ENCODE measurements at places on chromosomes 4 and X.
A peak's percentile ranks its signal among the peaks of the same experiment; 100 is the strongest.

GRCh38 chr4:39032218-39033085 lies at the start of gene TMEM156:
Gene TMEM156, minus strand, starts transcription at chr4:39032409. Its CDS starts 96 bp downstream, at chr4:39032313.
- no peak for DNase-seq

- DNase-seq, result no peak
Measured at GRCh38 chrX:75968293-75968692, 183.2 kb upstream of the MAGEE2 start.

DNA sequence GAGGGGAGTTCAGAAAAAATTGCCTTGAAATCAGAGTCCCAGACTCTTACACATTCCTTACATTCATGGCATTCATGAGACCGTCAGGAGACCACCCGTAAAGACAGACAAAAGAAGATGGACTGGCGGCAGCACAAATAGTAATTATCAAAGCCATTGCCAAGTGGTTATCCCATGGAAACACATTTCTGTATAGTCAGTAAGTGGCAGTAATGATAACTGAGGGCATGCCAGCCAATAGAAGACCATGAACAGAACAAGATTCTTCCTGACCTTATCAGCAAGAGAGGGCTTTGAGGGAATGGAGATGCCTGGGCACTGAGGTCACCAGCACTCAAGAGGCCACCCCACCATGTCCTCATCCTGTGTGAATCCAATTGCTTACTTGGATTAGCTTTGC lies 121.7 kb upstream of the HCCS start:
- DNase-seq, result no peak

GRCh38 chrX:47030339-47030738 lies 47.9 kb upstream of the RGN start:
- no peak for DNase-seq

- DNase-seq, result no peak
Measured at GRCh38 chr4:21592970-21593670, 355.5 kb downstream of the KCNIP4 start.

GRCh38 chr4:52038103-52038912 lies at the start of gene SGCB:
Gene SGCB, minus strand, starts transcription at chr4:52038299. Its CDS starts 40 bp downstream, at chr4:52038259.
- DNase-seq, result peak; percentile 31

GRCh38 chrX:79366556-79366872 lies 620 bp downstream of the ITM2A start:
- no peak for DNase-seq

GRCh38 chr4:117549524-117549923 lies 464.1 kb upstream of the TRAM1L1 start:
- no peak for DNase-seq

- DNase-seq, result no peak
Measured at GRCh38 chr4:38109896-38110295, 149.7 kb downstream of the PTTG2 start.

GRCh38 chrX:45804276-45804675 lies 603.6 kb upstream of the DIPK2B start:
- no peak for DNase-seq

GRCh38 chrX:109498434-109498833 lies 16.5 kb upstream of the GUCY2F start:
- DNase-seq, result no peak

DNA sequence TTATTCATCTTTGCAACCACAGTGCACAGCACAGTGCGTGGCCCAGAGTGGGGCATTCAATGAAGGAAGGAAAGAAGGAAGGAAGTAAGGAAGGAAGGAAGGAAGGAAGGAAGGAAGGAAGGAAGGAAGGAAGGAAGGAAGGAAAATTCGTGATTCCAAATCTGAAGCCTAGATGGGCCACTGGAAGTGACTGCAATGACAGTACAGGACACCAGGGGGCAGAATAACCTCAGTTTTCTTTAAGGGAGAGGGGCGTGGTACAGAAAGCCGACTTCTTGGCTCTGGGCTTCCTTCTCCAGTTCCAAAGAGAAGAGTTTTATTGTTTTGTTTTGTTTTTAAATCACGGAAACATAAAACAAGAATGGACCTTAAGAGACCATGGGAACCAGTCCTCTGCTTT lies 47.8 kb downstream of the APLN start:
- DNase-seq, result peak; percentile 37

- no peak for DNase-seq
Measured at GRCh38 chrX:151227627-151228026, 51.2 kb downstream of the GPR50 start.

DNA sequence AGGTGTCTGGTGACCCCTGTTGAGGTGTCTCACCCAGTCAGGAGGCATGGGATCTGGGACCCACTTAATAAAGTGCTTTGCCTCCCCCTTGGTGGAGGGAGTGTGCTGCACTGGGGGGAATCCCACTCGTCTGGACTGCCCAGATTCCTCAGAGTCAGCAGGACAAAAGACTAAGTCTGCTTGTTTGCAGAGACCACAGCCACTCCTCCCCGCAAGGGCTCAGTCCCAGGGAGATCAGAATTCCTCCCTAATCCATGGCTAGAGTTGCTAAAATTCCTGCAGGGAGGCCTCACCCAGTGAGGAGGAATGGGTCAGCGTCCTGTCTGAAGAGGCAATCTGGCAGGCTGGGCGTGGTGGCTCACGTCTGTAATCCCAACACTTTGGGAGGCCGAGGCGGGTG lies 442.2 kb downstream of the PABPC4L start:
- no peak for DNase-seq

DNA sequence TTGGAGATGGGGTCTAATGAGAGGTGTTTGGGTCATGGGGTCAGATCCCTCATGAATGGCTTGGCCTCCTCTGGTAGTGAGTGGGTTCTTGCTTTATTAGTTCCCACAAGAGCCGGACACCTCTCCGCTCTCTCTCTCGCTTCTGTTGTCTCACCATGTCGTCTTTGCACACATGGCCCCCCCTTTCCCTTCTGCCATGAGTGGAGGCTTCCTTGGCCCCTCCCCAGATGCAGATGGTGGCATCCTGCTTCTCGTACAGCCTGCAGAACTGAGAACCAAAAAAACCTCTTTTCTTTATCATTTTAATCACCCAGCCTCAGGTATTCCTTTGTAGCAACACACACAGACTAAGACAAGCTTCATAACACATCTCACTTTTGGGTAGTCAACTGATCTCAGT lies 49.6 kb upstream of the SPRY1 start:
- DNase-seq, result no peak

DNA sequence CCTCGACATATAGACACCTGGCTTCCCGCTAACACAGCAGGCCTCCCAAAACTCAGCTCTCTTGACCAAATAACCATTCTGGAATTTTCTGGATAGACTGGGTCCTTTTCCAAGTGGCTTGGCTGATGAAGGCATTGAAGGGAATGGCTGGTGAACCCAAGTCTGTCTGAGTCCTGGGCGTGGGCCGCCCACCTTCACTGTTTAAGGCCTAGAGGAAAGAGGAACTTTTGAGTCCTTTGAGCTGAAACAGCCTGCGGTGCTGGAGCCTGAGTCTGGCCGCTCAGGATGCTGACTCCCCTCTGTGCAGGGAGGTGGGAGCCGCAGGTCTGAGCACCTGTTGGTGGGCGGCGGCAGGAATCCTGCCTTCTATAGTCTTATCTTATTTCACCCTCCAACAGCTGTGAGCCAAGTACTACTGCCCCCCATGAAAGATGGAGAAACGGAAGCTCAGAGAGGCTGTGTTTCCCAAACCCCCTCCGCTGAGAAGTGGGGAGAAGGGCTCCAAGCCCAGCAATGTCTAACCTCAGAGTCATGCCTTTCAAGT lies 23.4 kb downstream of the ACOX3 start:
- DNase-seq, result no peak

GRCh38 chr4:71126719-71127118 lies 133.3 kb downstream of the DCK start:
- DNase-seq, result no peak

GRCh38 chr4:168421671-168422070 lies 58.6 kb downstream of the DDX60L start:
- DNase-seq, result no peak

DNA sequence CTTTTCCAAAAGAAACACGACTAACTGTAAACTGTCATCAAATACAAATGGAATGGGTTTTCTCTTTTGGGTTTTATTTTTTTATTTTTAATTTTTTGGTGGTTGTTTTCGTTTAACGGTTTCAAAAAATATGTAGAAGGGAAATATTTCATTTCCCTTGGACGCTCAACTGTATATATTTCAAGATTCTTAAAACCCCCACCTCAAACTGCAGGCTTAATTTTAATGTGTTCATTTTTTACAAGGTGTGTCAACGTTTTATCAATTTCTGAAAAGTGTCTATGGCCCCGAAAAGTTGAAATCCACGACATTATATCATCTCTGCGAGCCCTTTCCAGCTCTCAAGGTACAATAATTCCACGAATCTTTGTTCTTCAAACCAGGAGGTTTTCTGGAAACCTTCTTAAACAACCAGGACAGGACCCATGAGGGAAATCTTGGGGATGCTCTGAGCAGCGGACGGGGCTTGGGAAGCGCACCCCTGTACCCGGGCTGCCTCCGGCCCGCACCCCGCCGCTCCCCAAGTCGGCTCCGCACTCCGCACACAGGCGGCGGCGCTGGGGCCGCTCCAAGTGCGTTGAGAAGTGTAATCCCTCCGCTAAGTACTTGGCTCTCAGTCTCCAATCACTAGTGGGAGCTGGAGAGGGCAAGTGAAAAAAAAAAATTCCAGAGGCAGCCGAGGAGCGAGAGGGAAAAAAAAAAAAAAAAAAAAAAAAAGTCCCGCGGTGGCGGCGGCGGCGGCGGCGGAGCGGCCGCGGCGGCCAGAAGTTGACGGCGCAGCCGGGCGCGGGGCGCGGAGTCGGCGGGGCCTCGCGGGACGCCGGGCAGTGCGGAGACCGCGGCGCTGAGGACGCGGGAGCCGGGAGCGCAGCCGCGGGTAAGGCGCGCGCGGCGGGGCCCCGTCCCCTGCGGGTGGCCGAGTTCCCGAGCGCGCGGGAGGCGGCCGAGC lies at the start of gene BMPR1B:
Gene BMPR1B (plus strand): TSS at position 764 of the 949 bp plus-strand sequence. CDS start 346,470 bp downstream, outside the sequence.
- DNase-seq, result no peak

DNA sequence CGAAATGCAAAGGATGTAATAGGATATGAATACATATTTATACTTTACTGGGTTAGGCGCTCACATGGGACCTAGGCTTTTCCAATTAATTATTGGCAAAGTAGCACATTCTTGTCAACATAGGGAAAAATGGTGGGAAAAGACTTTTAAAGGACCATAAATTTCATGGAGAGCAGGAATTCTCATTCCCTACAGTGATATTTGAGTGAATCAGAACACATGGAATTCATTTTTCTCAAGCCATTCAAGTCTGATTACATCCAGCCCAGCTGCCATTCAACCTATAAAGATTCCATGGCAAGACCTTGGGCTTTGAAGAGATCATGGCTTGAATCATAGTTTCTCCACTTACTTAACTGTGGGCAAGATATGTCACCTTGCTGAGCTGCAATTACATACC lies 150.4 kb downstream of the SOWAHB start:
- DNase-seq, result no peak

Data from stimulated activated CD8-positive, alpha-beta memory T cell treated with anti-CD3 and anti-CD28 coated beads, Interleukin-7, amount 100 ng/mL, for 1 hour (primary cell).